ENCODE measurements at places on chromosomes 7 and 10.

- DNase-seq: no peak
Observed at GRCh38 chr7:80775897-80776296, 137.5 kb downstream of the CD36 start.

DNA sequence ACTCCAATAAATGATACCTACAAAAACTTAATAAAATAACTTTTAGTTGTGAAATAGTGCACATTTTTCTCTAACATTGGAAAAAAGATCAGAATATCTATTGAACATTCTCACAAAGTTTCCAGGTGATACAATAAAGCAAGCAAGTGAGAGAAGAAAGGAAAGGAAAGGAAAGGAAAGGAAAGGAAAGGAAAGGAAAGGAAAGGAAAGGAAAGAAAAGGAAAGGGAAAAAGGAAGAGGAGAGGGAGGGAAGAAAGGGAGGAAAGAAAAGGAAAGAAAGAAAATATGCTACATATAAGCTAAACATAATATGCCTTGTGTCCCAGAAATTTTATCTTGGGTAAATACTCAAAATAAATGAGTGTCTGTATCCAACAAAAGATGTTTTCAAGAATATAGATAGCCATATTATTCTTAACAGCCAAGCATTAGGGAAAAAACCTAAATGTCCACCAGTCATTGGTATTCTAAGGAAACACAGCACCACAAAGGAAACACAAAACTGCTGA is 510.2 kb upstream of the ZWINT start:
- DNase-seq: no peak

GRCh38 chr7:132545756-132546155 is 30.5 kb downstream of the PLXNA4 start:
- DNase-seq: no peak

GRCh38 chr10:90966146-90966545 is 45.3 kb upstream of the ANKRD1 start:
- no peak for DNase-seq
